ENCODE measurements at places on chromosomes 4 and X. TPM values are rescaled to one million over a fixed set of nuclear protein-coding genes. Genes with fewer than 3 reads are reported as not detected.

Gene GABRG1
- total RNA-seq = not detected

Gene CT45A5
- not detected for total RNA-seq

Gene KDR
- 16.1 TPM for total RNA-seq

Gene NDNF
- total RNA-seq = under 0.01 TPM

Gene YIPF7
- not detected for total RNA-seq

Gene GIMD1
- total RNA-seq = not detected

Gene ELF4
- total RNA-seq = 42.4 TPM

Gene LAMTOR3
- total RNA-seq = 56.1 TPM

Gene MORC4
- total RNA-seq = 15.4 TPM

Gene TMSB15B
- 7.9 TPM for total RNA-seq

Gene SPP1
- not detected for total RNA-seq
